ENCODE measurements at places on chromosomes 16 and 17.

- DNase-seq, result no peak
Observed at GRCh38 chr16:82156761-82157533, 13.1 kb downstream of the MPHOSPH6 start.

GRCh38 chr17:47847341-47848197 is 3.4 kb downstream of the SP6 start:
- peak; percentile 51 for DNase-seq

- DNase-seq, result no peak
Observed at GRCh38 chr17:36198831-36199465, 2.4 kb upstream of the CCL3L1 start.

DNA sequence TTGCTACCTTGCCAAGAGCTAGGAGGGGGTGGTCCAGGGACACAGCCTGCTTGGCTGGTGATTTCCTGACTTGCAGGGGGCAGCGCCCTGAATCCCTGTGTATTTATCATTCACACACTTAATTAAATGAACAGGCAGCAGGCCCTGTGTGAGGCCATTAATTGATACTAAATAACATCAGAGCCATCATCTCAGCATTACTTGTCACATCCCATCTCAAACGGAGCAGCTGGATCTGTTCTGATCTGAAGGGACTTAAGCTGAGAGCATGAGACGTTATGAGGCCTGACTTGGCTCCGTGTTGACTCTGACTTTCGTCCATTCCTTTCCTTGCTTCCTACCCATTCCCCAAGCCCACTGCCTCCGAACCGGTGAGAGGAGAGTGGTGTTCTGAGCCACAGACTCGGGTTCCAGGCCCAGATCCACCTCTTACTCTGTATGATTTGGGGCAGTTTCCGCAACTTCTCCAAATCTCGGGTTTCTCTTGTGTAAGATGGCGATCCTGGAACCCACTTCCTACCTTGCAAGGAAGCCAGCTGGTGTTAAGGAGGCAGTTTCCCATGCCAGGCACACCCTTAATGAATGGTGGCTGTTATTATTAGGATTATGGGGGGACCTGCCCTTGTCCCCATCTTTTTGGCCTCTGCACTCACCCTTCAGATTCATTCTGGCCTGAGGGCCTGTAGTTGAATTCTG is 33.8 kb downstream of the CACNA1G start:
- peak; percentile 74 for DNase-seq

- no peak for DNase-seq
Observed at GRCh38 chr16:50797456-50797855, 55.6 kb downstream of the CYLD start.

- DNase-seq, result peak; percentile 4
Observed at GRCh38 chr16:86424398-86424797, 85.9 kb upstream of the FOXF1 start.

GRCh38 chr17:58416937-58417299 is 416 bp downstream of the RNF43 start:
- no peak for DNase-seq

DNA sequence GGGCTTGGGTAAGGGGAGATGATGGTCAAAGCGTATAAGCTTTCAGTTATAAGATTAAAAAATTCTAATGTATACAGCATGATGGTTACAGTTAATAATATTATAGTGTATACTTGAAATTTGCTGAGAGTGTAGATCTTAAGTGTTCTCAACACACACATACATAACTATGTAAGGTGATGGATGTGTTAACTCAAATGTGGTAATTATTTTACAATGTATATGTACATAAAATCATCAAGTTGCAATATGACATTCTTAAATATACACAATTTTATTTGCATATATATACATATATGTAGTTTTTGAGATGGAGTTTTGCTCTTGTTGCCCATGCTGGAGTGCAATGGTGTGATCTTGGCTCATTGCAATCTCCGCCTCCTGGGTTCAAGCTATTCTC is 7.2 kb downstream of the ZKSCAN2 start:
- DNase-seq, result no peak

DNA sequence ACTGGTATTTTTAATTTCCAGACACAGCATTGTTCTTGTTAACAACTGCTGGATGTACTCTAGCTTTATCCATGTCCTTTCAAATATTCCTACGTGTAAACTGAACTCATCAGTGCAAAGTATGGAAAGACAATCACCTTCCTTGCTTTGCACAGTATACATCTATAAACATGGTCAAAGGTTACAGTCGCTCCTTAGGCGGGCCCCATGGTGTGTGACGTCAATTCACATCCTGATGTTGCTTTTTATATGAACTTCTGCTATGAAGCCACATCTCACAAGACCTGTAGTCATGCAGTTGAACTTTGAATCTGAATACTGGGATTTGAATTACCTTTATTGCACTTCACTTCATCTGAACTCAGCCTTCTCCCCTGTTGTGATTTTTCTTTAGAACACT is 447.6 kb upstream of the PSMD7 start:
- DNase-seq, result no peak

DNA sequence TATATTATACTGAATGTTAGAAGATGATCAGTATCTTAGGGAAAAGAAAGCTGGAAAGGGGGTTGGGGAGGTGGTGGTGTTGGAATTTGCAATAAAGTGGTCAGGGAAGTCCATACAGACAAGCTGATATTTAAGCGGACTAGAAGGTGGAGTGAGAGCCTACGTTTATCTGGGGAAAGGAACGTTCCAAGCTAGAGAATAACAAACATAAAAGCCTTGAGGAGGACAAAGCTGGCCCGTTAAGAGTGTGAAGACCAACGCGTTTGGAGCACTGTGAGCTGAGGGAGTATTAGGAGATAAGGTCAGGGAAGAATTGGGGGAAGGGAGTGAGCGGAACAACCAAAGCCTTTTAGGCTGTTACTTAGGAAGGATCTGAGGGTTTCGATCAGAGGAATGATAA is 1.4 kb downstream of the DDX42 start:
- DNase-seq, result peak; percentile 45

DNA sequence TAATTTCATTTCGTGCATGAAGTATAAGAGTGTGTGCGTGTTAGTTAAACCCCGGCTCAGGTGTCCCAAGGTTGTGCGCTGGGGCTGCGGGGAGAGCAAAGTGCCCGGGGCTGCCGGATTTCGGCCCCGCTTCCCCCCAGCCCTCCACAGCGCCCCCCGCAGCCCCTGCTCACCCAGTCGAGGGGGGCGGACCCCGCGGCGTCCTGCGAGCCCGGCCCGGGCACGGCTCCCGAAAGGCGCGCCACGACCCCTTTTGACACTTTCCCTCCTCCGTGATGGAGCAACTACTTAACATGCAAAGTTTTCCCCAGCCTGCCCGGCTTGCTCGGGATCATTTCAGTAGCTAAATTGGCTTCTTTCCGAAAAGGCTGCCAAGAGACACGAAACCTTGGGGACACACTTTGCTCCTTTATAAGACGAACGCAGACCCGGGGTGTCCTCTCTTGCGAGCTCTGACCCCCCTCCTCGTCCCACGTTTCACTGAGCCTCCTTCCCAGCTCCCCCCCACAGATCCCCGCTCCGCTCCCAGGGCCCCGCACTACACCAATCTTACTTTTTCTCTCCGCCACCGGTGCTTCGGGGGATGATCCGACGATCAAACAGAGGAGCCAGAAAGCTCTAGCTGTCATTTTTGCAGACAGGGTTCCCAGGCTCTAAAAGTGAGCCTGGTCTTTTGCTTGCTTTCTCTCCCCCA is 552 bp downstream of the C17orf58 start:
- peak; percentile 57 for DNase-seq

- no peak for DNase-seq
Observed at GRCh38 chr17:80107231-80108021, 6.0 kb downstream of the GAA start.

Measured in NCI-H82 (cell line).